ENCODE measurements at places on chromosomes 7 and 10.

DNA sequence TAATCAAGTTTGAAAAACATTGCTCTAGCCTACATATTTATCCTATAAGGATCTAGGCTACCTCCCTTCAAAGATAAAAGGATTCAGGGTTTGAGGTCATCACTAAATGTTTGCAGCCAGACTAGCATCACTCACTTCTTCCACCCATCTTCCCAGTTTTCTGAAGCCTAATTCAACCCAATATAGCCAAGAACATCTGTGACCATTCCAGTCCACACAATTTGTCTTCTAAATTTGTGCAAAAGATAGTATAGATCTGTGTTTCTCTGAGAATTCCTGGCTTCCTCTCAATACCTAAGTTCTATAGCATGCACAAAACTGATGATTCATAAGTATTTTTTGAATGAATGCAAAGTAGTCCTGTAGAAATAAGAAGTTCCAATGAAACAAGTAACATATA lies 103.0 kb upstream of the CDK1 start:
- no peak for DNase-seq

GRCh38 chr7:44603193-44603592 lies 3.2 kb upstream of the OGDH start:
- no peak for DNase-seq

DNA sequence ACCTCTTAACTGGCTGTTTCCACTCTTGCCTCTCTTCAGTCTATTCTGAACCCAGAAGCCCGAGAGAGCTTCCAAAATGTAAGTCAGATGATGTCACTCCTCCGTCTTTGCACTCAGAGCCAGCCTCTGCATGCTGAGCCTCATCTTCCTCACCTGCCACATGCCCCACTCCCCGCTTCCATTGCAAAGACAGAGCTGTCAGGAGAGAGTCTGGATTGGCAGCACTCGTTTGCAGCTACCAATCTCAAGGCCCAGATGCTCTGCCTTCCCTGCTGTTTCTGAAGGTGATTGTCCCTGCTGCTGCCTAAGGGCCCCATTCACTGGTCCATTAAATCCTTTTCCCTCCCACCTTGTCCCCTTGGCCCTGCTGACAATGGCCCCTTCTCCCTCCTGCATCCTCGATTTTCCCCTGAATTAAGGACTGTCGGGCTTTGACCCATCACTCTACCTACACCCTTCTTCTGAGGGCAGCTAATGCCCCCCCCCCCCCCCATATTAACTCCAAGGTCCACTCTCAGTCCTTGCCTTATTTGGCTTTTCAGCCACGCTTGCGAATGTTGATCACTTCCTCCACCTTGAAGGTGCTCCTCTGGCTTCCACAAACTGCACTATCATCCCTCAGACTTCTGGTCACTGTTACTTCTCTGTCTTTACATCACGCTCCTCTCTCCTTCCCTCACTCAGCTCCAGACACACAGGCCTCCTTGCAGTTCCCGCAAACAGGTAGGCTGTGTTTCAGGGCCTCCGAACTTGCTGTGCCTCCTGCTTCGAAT lies 98.5 kb downstream of the CHN2 start:
- no peak for DNase-seq

DNA sequence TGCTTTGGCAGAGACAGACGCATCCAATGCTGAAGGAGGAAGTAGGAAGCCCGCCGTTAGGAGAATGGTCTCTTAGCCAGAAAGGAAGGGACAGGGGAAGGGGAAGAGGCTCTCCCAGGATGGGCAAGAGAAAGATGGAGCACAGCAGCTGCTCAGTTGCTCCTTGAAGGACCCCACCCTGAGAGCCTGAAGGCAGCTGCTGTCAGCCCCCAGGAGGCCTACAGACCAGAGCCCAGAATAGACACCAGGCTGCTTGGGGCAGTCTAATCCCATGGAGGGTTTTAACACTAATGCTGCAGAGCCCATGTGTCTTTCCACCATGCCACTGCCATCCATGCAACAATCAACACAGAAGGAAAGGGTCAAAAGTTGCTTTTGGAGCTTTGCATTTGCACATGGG lies 3.5 kb upstream of the C7orf33 start:
- DNase-seq: no peak

All from activated naive CD4-positive, alpha-beta T cell treated with Interleukin-2 at 50 U/mL for 16 hours (primary cell).